ENCODE measurements at places on chromosomes 2 and 18.

DNA sequence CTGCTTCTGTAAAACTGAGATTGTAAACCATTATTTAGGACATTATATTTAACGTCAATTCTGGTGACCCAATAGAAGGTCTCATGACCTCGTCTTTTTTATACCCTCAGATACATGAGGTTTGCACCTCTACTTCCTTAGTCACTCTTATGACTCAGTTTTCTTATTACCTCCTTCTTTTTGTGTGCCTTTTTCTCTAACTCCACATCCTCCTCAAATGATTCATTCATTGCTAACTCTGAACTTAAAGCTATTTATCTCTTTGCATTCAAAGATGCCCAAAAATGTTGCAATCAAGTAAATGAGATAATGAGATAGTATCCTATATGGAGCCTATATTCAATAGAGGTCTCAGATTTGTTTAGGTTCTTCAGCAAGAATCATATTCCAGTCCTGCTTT is 121.0 kb upstream of the KYNU start:
- DNase-seq = no peak

- no peak for DNase-seq
These were observed 69.7 kb upstream of the ARL4C start for GRCh38 chr2:234566622-234567021.

GRCh38 chr2:184113696-184114403 is 484.5 kb upstream of the ZNF804A start:
- no peak for DNase-seq

GRCh38 chr2:112321375-112322320 is 46.3 kb downstream of the ZC3H6 start:
- DNase-seq = no peak

DNA sequence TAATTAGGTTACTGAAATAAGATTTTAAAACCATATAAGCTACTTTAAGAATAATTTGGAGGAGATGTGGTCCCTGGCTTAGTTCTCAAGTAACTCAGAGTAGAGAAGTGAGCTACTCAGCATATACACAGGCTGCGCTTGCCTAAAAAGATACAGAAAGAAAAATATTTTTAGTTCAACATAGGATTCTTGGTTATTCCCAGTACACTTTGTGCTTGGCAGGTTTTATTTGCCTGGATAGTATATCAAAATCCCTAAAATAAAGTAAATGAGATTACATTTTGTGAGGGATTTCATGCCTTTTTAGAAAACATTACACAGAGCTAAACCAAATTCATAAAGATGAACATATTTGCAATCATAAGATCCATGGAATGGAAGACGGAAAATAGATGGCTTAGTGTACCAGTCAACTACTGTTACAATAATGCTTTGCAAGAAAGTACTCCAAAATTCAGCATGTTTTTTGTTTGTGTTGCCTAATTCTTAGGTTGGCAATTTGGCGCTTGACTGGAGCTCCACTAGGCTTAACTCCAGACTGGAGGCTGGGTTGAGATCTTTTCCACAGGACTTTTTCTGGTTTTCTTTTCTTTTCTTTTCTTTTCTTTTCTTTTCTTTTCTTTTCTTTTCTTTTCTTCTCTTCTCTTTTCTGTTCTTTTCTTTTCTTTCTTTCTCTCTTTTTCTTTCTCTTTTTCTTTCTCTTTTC is 600.5 kb upstream of the SYT4 start:
- no peak for DNase-seq

DNA sequence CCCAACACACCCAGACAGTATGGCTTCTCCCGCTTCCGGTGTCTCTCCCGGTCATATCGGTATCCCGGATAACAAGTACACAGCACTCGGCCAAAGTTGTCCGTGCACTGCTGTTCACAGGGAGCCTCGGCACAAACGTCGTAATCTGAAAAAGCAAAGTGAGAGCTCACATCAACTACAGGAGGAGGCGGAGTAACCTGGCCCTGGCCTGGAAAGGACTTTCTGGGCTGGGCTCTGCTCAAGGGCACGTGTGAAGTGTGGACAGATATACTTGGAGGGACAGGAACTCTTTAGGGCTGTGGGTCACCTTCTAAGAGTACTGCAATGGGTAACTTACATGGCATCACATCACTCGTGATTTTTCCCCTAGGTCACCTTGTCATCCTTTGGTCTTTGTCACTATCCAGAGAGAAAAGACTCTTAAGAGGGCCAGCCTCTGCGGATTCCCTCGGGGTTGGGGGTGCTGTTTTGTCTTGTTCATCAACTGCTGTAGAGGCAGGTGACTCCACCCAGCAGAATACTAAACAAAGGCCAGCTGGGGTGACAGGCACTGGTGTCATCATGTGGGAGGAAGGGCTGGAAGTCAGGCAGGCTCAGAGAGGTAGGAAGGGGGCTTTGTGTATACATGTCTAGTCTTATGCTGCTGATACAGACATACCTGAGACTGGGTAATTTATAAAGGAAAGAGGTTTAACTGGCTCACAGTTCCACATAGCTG is 110.6 kb upstream of the LMAN1 start:
- no peak for DNase-seq

DNA sequence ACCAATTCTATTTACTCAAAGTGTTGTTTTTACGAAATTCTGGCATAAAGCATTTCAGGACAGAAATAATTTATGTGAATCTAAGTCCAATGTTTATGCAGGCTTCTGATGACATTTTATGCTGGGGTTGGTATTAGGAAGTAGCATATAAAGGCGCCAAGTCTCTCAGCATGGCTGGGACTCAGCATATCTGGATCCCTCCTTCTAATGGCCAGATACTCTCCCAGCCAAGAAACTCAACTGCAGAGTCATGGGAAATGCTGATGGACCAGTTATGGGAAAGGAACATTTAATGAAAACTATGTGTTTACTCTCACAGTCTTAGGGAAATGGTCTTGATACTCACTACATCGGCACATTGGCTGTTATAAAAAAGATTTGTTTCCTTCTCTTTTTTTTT is 392.2 kb downstream of the ARHGAP15 start:
- no peak for DNase-seq

GRCh38 chr2:63544017-63544627 is 44.2 kb downstream of the WDPCP start:
- DNase-seq = no peak

DNA sequence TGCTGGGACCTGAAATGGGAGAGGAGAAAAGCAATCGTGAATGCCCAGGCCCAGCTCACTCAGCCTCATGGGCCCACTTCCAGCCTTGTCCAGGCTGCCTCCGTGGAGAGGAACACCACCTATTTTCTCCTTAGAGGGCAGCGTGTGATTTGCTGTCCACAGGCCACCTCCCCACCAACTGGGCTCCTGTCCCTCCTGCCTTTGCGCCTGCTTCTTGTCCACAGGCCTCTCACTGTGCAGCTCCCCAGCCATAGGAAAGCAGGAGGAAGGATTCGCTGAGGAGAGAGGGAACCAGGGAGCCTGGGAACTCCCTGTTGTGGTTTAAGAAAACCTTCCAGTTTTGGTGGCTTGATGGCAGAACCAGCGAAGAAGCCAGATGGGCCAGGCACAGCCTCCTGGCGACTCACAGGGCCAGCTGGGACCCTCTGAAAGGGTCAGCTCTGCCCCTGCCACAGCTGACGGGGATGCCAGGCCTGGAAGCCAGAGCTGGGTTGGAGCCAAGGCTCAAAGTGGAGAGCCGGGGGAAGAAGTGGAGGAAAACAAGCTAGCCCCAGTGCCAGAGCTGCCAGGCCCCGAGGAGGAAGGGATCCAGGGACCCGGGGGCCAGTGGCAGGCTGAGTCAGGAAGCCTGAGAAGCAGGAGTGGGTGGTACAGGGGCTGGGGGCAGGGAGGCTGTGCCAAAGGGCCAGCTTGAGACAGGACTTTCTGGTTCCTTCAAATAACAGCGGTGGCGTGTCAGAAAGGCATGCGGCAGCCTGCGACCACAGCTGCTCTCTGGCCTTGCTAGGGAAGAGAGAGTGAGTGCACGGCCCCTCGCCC is 9.9 kb downstream of the TMBIM1 start:
- DNase-seq = peak; percentile 64
